ENCODE measurements at places on chromosomes 1 and 21.

DNA sequence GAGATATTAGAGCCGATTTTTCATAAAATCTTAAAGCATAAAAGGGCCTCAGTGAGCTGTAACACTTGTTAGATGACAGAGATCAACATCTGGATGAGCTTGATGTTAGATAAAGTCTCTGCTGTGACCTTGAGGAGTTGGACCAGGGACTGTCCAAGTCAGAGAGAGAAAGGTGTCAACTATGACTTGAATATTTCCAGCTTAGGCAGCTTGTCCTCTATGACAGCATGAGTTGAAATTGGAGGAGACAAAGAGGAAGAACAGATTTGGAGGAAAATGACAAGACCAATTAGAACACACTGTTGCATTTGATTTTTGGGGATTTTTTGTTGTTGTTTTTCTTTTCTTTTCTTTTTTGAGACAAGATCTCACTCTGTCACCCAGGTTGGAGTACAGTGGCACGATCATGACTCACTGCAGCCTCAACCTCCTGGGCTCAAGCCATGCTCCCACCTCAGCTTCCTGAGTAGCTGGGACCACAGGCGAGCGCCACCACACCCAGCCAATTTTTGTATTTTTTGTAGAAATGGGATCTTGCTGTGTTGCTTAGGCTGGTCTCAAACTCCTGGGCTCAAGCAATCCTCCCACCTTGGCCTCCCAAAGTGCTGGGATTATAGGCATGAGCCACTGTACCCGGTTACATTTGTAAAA lies 35.3 kb upstream of the CLIC4 start:
- no peak for DNase-seq

GRCh38 chr1:242019018-242019417 lies 20.1 kb upstream of the MAP1LC3C start:
- DNase-seq = no peak

- no peak for DNase-seq
Measured at GRCh38 chr21:25626757-25627156, 12.3 kb upstream of the JAM2 start.

DNA sequence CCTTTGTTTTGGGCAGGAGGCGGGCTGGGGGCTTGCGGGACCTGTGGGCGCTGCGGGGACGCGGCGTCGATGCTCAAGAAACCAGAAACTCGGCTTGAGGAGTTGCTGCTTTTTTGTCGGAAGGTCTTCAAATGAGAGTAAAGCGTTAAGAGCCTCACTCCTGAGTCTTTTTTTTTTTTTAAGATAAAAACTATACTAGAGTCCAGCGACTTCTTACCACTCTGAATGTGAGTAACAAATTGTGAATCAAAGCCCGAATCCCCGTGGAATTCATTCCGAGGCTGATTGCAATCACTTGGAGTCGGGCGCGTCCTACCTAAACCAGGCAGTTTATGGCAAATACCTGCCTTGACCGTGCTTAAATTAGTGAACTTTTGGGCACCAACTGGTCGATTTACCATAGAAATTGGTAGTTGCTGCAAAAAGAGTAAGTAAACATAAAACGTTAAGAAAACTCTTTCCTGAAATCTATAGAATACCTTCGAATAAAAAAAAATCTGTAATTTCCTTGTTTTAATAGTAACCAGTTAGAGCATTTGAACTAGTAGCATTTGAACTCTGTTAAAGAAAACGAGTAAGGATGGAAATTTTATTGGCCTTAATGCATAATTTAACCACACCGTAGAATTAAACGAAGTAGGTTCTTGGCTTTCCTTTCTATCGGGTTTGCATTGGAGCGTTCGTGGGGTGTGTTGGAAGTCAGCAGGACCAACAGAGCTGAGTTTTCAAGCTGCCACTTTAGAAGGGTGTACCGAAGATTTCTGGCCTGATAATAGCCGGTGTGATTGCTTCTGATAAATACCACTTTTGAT lies 769 bp downstream of the GPSM2 start:
- DNase-seq = no peak
